ENCODE measurements at places on chromosomes 11 and 22. TPM values are rescaled to one million over a fixed set of nuclear protein-coding genes. Genes with fewer than 3 reads are reported as not detected.

GNAZ gene
- total RNA-seq: under 0.01 TPM

LDLRAD3 gene
- total RNA-seq: 6.3 TPM

CNGA4 gene
- not detected for total RNA-seq

JHY gene
- total RNA-seq: 2.9 TPM

CD248 gene
- total RNA-seq: under 0.01 TPM

TRIM64C gene
- total RNA-seq: not detected

ST3GAL4 gene
- total RNA-seq: 12.4 TPM

CST6 gene
- total RNA-seq: 4.4 TPM

ARHGAP32 gene
- total RNA-seq: 50.8 TPM

CLCF1 gene
- 1.8 TPM for total RNA-seq

FIBIN gene
- total RNA-seq: 14.2 TPM

KRTAP5-10 gene
- not detected for total RNA-seq

OR51E2 gene
- total RNA-seq: not detected

DBX1 gene
- total RNA-seq: not detected
